ENCODE measurements at places on chromosomes 11 and 22. TPM values are rescaled to one million over a fixed set of nuclear protein-coding genes. Genes with fewer than 3 reads are reported as not detected.

- DNase-seq: no peak
Measured at GRCh38 chr11:73989156-73989555, 6.5 kb upstream of the UCP2 start.

- no peak for DNase-seq
Measured at GRCh38 chr22:31090217-31091085, 9.3 kb downstream of the SMTN start.

GRCh38 chr11:95143106-95143681 lies 53.5 kb downstream of the ENDOD1 start:
- no peak for DNase-seq

- no peak for DNase-seq
Measured at GRCh38 chr22:47398921-47399790, 636.7 kb downstream of the TBC1D22A start.

GRCh38 chr11:12170984-12171383 lies 60.6 kb downstream of the MICAL2 start:
- no peak for DNase-seq

Gene RASL10A
- 0.12 TPM for polyA plus RNA-seq

Measured in renal cortex interstitium (tissue), 15 donors.